ENCODE measurements at places on chromosomes 4 and X. TPM values are rescaled to one million over a fixed set of nuclear protein-coding genes. Genes with fewer than 3 reads are reported as not detected.

DNA sequence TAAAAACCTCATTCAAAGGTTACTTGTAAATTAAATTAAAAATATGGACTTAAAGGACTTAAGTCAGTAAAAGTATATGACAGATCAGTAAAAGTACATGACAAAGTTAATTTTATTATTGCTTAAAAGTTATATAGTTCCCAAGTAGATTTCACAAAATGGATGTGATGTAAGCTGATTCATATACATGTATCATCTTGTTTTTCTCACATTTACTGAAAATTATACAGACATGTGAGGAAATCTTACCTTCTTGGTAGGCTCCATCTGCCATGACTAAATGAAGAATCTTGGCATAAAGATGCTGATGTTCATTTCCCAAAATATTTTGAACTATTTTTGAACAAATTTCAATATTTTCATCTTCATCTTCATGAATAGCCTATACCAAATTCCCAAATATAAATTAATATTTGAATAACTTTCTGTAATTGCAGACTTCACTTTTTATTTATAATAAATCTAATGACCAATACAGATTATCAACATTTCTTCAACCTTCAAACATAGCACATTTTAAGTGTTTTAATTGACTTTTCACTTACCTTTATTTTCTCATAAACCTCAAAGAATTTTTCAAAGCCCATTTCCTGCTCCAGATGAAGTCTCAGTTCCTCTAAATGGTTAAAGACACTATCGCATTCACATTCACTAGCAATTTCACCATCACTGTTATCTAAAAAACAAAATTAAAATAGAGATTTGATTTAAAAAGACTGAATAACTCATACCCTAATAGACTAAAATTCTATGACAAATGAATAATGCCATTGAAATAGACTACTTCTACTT lies 129.4 kb upstream of the SH3RF1 start:
- no peak overlapping the region for H3K27ac ChIP-seq
- H3K36me3 ChIP-seq: no peaks in the 10 kb centered on the region
- H3K27me3 ChIP-seq: no peaks in the 10 kb centered on the region
- H3K4me1 ChIP-seq: no peaks in the 10 kb centered on the region
- no peak for DNase-seq

GRCh38 chr4:189840356-189840755 lies 100.3 kb upstream of the FRG1 start:
- no peak for DNase-seq
- no peaks in the 10 kb centered on the region for H3K27me3 ChIP-seq
- H3K4me1 ChIP-seq: no peaks in the 10 kb centered on the region
- no peaks in the 10 kb centered on the region for H3K36me3 ChIP-seq
- H3K4me3 ChIP-seq: no peak overlapping the region
- no peak overlapping the region for H3K27ac ChIP-seq

- no peaks in the 10 kb centered on the region for H3K36me3 ChIP-seq
- H3K4me3 ChIP-seq: no peak overlapping the region
- no peak overlapping the region for H3K27ac ChIP-seq
- no peak for DNase-seq
- no peaks in the 10 kb centered on the region for H3K4me1 ChIP-seq
Measured at GRCh38 chrX:47244676-47245075, 11.9 kb downstream of the USP11 start.

DNA sequence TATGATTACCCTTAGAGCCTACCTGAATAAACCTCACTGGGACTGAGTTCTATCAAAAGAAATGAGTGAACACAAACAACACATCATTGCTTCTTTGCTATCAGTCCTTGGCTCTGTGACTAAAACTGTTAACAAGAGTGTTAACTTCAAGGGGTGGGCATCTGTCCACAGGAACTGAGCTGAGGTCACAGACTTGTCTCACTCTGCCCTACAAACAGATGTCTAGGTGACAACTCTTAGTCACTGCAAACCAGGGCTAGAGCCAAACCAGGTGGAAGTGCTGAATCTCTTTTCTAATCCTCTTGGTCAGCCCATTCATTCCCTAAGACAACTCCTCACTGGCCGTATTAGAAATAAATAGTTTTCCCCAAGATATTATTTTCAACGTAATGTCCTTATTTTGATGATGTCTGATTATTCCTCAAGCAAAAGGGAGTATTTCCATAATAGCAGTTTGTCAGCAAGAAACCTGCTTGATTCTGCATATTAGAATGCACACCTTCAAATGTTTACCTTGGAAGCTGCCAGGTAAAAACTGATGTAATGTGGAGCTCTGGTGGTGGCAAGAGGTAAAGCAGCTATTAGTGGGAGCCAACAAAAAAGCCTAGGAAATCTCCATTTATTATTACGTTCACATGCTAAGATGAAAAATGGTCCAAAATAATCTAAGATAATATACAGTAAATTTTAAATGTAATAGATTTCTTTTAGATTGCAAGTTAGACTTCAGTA lies 4.0 kb downstream of the COL25A1 start:
- DNase-seq: peak; percentile 41
- H3K4me3 ChIP-seq: no peak overlapping the region

DNA sequence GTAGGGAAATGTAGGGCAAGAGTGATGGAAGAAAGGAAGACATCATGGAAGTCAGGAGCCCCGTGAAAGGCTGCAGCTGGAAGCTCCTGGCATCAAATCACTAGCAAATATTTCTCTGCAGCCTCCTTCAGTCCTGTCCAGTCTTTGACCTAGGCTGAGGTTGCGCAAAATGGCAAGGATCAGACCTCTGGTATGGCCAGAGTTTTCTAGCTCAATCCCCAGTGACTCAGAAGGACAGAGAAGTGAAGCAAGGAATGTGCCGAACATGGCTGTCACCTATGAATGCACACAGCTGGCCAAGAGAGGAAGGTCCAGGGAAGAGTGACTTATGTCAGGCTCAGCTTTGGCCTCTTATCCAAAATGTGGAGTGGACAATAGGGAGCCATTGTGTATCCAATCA lies 71.1 kb upstream of the PHOX2B start:
- DNase-seq: no peak
- no peaks in the 10 kb centered on the region for H3K4me1 ChIP-seq
- no peak overlapping the region for H3K27ac ChIP-seq
- no peak overlapping the region for H3K4me3 ChIP-seq
- no peaks in the 10 kb centered on the region for H3K36me3 ChIP-seq
- peaks cover 80% of the 10 kb centered on the region for H3K27me3 ChIP-seq

GRCh38 chr4:63049278-63049677 lies 1360.0 kb downstream of the TECRL start:
- no peak overlapping the region for H3K27ac ChIP-seq
- no peak overlapping the region for H3K4me3 ChIP-seq
- no peak for DNase-seq
- no peaks in the 10 kb centered on the region for H3K36me3 ChIP-seq

- H3K27ac ChIP-seq: peak overlapping the region; percentile 95
- DNase-seq: no peak
- peak overlapping the region; percentile 92 for H3K4me3 ChIP-seq
- H3K27me3 ChIP-seq: no peaks in the 10 kb centered on the region
Measured at GRCh38 chr4:13627178-13627605, 333 bp downstream of the BOD1L1 start.

DNA sequence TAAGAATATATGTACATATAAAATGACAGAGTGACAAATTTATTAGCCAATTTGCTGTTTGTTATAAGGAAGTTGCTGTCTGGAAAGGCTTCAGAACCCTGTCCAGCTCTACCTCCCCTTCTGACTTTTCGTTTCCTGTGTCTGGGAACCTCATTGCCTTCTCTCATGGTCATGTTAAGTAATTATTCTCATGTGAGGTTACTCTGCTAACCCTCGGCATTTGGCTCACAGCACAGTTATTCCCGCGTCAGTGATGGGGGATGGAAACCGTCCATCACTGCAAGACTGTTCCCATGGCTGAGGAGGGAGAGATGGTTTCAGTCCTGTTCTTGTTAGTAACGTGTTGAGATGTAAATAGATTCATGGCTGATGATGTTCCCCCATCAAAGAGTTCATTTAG lies 11.9 kb downstream of the EDNRA start:
- peaks cover 13% of the 10 kb centered on the region for H3K4me1 ChIP-seq
- H3K27me3 ChIP-seq: no peaks in the 10 kb centered on the region
- H3K27ac ChIP-seq: peak overlapping the region; percentile 10
- no peak for DNase-seq

DNA sequence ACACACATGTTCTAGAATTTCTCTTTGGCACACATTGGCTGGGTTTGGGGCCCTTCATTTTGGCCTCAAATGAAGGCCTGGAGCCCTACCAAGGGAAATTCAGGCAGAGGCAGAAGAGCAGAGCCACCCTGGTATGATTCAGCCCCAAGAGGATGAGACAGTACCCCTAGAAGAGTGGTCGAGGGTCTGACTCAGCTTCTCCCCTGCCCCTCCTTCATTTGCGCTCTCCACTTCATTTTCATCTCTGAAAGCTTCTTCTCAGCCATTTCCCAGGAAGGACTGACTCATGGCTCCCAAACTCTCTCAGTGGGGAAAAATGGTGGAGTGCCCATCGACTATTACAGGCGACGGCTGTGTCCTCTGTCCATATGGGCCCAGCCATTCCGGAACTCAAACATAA lies 43.5 kb downstream of the MAMLD1 start:
- no peak overlapping the region for H3K4me3 ChIP-seq
- H3K27ac ChIP-seq: no peak overlapping the region
- no peak for DNase-seq

- no peak overlapping the region for H3K4me3 ChIP-seq
- no peaks in the 10 kb centered on the region for H3K36me3 ChIP-seq
- H3K27ac ChIP-seq: no peak overlapping the region
- no peaks in the 10 kb centered on the region for H3K4me1 ChIP-seq
Measured at GRCh38 chr4:48255072-48255958, 14.3 kb downstream of the TEC start.

Gene FRMD7
- not detected for polyA plus RNA-seq

Gene IRF2
- 17.7 TPM for polyA plus RNA-seq

Gene FHIP1A
- 1.8 TPM for polyA plus RNA-seq

Gene PCSK1N
- 97.7 TPM for polyA plus RNA-seq
